ENCODE measurements at places on chromosomes 11 and 22.

GRCh38 chr11:64127267-64128072 lies 38.4 kb downstream of the MACROD1 start:
- no peak for DNase-seq

- peak; percentile 76 for DNase-seq
Measured at GRCh38 chr22:42676059-42676607, 26.9 kb upstream of the CYB5R3 start.

DNA sequence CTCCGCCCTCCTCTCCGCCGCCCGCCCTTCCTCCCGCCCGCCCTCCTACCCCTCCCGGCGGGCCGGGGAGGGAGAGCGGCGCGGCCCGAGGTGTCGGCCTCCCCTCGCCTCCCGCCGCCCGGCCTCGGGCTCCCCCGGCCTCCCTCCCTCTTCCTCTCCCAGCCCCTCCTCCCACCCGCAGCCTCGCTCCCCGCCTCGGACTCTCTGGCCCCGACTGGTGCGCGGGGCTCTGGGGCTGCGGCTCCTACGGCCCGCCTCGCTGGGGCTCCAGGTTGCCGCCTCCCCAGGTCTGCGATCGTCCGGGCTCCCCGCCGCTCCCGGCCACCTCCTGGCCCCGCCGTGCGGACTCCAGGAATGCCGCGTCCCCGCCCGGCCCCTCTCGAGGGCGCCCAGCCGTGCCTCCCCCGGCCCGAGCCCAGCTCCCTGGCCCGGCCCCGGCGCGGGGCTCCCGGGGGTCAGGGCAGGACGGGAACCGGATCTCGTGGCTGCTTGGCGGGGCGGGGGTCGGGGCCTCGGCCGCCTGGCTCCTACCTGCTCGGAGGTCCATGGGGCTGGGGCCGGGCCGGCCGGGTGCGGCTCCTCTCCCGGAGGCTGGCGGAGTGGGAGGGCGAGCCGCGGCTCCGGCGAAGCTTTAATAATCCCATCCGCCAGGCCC lies at the start of gene CLCF1:
TSS of gene CLCF1 (minus strand) at position 606 of the 655 bp plus-strand sequence. CDS start at position 547, 59 bp downstream.
- peak; percentile 63 for DNase-seq

DNA sequence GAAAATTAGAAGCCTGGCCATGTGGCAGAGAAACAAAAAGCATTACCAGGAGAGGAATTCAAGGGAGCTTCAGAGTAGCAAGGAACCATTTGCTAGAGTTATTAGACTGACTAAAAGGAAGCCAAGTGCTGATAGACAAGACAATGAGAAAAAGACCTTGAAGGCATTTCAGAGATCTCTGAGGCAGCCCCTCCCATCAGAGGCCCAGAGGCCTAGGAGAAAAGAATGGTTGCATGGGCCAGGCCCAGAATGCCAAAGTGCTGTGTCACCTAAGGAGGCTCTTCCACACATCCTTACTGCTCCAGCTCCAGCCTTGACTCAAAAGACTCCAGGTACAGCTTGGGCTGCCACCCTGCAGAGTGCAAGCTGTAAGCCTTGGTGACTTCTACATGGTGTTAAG lies 61.8 kb upstream of the POU2AF2 start:
- peak; percentile 13 for DNase-seq

- peak; percentile 65 for DNase-seq
Measured at GRCh38 chr11:3849297-3849874, 6.1 kb upstream of the STIM1 start.

- DNase-seq: no peak
Measured at GRCh38 chr11:96905143-96905542, 515.3 kb downstream of the JRKL start.

DNA sequence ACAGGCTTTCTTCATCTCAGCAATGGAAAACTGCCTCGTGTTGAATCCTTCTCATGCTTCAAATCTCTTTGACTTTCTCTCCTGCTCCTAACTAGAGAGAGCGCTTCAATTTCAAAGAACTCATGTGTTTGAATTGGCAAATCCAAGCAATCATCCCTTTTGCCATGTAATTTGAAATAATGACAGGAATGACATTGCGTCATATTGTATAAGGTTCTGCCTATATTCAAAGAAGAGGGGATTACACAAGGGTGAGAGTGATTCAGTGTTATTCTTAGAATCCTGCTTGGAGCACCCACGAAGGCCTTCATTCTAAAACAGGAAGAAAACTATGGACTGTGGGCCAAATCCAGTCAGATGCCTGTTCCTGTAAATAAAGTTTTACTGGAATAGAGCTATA lies 720.6 kb downstream of the JRKL start:
- DNase-seq: no peak

DNA sequence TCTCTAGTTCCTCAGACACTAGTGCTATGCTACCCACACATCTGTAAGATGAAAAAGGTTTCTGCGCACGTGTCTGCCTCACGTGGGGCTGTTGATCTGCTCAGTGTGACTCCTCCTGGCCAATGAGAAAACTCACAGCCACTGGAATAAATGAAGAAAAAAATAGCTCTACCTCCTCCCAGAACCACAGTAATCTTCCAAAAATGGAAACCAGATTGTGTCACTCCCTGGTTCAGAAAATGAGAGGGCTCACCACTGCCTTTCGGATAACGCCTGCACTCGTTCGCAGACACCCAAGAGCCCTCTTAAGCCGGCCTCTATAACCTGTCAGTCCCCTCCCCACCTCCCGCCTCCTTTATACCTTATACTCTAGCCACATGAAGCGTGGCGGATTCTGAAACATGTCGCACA lies 5.1 kb downstream of the APBB1 start:
- DNase-seq: no peak

GRCh38 chr11:10499452-10499851 lies 41.5 kb downstream of the RNF141 start:
- no peak for DNase-seq

- DNase-seq: no peak
Measured at GRCh38 chr22:28883657-28883916, 215 bp downstream of the ZNRF3 start.

DNA sequence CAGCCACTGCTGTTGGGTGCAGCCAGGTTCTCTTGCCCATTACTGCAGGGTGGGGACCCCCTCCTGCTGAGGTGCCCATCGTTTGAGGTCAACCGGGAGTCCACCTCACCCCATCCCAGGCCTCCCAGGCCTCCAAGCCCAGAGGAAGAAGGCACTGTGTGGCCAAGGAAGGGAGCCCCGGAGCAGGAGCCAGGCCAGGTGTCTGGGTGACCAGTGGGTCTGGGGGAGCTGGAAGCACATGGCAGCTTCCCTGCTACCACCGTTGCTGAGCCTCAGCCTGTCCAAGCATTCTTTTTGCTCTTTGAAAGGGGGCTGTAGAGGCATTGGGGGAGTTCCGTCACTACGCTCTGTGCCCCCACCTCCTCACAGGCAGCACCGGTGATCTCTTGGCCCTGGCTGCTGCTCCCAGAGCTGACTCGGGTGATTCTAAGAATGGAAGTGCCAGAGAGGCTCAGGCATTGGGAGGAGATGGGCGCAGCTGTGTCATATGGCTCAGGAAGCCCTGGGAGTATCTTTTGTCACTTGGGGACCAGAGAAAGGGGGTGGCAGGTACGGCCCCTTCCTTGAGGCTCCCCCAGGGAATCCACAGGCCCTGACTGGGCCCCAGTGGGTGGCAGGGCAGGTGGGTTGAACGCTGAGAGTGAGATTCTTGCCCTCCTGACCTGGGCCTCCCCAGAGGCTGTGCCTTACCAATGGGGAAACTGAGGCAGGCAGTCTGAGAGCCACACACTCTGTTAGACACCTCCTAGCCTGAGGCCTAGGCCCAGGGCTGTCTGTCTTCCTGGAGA lies 1.9 kb downstream of the SEPTIN5 start:
- DNase-seq: no peak

GRCh38 chr11:118882491-118882890 lies 1.2 kb upstream of the CXCR5 start:
- DNase-seq: no peak

DNA sequence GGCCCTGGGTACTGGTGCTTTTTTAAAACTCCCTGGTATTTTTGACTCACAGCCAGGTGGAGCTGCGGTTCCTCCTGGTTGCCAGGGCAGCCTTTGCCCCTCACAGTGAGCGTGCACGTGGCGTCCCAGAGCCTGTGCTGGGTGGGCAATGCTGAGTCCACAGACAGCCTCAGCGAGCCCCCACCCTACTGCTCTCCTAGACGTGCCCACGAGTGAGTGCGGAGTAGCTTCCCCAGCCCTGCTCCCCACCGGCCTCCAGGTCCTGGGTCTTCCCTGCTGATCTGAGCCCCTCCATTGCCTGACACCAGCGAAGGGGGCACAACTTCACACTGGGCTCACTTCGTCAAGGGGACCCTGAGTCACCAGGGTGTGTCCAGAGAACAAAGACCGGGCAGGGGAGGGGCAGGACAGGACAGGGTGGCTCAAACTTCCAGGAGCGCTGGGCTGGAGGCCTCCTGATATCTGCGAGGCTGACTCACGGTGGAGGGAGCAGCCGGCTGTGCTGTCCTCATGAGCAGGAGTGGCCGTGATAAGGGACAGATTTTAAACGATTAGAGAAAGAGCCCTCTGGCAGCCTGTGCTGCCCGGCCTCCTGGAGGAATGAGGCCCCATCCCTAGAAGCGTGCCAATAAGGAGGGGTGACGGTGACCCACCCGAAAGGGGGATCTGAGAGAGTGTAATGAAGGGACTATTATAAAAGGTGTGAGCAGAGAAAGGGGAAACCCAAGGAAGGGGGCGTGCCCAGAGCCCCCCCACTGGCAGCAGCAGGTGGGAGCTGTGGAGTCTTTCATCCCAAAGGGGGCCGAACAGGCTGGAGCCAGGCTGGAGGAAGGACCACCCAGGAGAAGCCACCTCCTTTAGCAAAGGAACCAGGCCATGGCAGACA lies 129.3 kb upstream of the FGF3 start:
- peak; percentile 15 for DNase-seq

DNA sequence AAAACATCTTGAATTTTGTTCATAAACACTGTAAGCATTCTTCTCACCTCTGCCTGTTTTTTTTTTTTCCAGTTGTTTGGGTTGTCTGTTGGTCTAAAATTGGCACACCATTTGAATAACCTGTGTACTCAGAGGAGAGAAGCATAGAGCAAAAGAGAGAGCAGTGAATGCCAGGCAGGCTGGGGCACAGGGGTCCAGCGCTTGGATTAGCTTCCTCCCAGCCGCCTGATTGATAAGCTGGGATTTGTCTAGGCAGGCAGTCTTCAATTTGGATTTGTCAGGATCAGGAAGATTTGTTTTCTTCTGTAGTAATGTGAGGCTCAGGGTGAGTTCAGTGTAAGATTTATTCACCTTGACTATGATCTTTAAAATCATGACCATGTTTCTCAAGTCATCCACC lies 59.0 kb downstream of the ARL14EP start:
- no peak for DNase-seq

GRCh38 chr11:126418887-126419286 lies 63.4 kb downstream of the ST3GAL4 start:
- no peak for DNase-seq
